ENCODE measurements at places on chromosomes 2 and 18. TPM values are rescaled to one million over a fixed set of nuclear protein-coding genes. Genes with fewer than 3 reads are reported as not detected.

The DSC3 gene
- total RNA-seq = 54.3 TPM

The GAD1 gene
- total RNA-seq = 0.48 TPM

The MEIS1 gene
- total RNA-seq = 37.0 TPM

The DHX57 gene
- total RNA-seq = 17.4 TPM

The FBLN7 gene
- 15.7 TPM for total RNA-seq

The NETO1 gene
- total RNA-seq = 0.32 TPM

The CABLES1 gene
- 22.3 TPM for total RNA-seq

The COL4A4 gene
- 1.6 TPM for total RNA-seq

The MAPRE2 gene
- total RNA-seq = 38.8 TPM

The PROC gene
- not detected for total RNA-seq

The DNER gene
- total RNA-seq = 1.6 TPM

The BCL2 gene
- total RNA-seq = 43.6 TPM

The C1QL2 gene
- total RNA-seq = 0.66 TPM

GRCh38 chr2:48015421-48015820 lies 109.1 kb upstream of the FBXO11 start:
- DNase-seq = no peak

DNA sequence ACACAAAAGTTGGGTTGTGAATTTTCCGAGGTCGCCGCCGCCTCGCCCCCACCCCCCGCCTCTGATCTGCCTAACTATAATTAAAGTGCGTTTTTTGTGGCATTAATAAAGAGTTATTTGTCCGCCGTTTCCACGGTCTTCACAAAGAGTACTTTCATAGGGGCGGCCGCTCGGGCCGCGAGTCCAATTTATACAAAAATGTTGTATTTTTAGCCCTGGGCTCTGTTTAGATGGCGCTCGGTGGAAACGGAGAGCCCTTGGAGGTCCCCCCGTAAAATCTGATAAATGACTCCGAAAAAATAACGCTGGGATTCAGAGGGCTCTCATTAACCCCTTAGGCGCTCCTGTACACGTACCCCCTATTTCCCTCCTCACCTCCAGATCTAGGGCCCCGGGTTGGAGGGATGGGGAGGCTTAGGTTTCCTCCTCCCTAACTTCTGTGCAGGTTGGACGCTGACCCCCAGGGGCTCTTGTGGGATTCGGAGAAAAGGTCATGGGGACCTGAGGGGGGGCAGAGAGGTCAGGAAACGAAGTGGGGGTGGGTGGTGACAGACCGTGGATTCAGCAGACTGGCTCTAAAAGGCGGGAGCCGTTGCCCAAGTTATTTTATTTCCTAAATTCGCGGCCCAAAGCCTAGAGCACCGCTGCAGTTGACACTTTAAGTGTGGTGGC lies 1.9 kb downstream of the CYP26B1 start:
- DNase-seq = peak; percentile 13

DNA sequence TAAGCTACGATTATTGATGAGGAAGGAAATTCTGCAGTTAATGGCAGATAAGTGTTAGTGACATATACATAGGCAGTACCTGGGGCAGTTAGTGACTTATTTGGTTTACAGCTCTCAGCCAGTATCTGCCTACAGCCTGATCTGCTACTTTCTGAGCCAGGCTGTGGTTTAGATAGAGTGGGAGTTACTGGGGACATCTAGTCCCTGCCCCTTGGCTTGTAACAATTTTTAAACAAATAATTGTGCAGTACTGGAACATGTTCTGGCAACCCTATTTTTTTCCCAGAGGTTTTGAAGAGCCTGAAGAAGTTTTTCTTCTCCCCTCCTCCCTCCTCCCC lies 2.3 kb downstream of the KIF5C start:
- DNase-seq = no peak

DNA sequence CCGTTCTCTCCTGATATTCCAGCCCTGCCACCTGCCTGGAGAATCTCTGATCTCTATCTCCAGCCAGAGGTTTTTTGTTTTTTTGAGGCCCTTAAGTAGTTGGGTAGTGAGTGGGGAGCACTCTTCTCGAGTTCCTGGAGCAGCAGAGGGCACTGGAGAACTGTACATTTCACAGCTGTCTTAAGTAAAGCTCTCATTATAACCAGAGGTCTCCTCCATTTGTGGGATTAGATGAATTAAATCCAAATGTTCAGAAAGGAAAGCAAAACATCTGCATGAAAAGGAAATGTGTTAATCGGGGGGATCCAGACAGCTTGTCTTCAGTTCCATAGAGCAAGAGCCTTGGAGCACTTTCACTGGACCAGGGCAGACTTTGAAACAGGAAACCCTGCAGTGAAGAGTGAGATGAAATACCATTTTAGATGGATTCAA lies 32.8 kb downstream of the AOX1 start:
- DNase-seq = no peak

DNA sequence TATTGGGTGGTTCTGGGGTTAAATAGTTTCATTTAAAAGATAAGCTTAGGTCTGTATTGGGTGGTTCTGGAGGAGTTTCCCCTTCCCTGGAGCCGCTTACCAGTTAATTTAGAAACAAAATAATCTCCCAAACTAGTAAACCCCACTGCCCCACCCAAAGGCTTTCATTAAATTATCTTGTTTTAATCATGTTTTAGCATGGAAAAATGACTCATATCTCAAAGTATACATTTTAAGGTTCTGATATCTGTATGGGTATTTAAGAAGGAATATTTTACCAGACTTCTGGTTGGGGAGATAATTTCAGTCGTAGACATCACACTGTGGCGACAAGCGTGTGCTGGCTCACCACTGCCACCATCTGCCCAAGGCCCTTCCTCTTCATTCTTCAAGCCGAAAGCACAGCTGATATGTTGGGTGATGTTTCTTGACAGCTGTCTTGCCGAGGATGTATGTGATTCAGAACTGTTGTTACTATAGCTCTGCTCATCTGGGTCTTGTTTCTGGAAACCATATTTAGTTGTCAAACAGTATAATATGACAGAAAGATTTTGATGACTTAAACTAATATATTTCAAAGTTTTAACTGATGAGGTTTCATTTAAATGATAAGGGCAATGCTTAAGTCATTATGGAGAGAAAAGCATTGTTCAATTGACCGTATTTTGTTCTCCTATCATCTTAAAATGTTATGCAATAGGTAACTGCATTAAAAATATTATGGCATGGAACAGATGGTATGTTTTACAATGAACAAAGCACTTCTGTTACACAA lies 5.1 kb downstream of the FIGLA start:
- DNase-seq = no peak

- DNase-seq = no peak
Measured at GRCh38 chr2:101344137-101344536, 35.6 kb upstream of the RNF149 start.

- no peak for DNase-seq
Measured at GRCh38 chr2:132671151-132671835, 1.3 kb upstream of the LYPD1 start.

DNA sequence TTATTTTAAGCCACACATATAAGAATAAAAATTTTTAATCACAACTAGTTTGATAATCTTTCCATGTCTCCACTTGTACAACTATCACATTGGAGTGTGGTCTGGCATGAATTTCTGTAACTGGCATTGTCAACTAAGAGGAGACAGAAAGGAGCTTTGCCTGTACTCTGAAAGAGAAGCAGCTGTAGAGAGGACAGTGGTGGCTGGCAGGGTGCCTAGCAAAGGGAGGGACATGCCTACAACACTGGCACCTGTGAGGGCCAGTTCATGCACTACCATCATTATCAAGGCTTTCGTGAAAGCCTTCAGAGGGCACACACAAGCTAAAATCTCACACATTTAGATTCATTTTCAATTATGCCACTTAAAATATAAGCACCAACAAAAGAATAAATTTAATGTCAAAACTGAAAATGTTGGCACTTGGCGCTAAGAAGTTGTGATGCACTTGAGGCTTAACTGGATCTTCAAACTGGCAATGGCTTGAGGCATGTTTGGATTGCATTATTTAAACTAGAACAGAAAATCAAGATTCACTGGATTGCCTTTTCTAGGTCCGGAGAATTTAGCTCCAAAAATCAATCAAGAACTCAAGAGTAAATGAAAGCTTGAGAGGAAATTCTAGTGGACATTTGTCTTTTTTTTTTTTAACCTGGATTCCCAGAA lies 238.6 kb downstream of the ZNF385B start:
- no peak for DNase-seq

DNA sequence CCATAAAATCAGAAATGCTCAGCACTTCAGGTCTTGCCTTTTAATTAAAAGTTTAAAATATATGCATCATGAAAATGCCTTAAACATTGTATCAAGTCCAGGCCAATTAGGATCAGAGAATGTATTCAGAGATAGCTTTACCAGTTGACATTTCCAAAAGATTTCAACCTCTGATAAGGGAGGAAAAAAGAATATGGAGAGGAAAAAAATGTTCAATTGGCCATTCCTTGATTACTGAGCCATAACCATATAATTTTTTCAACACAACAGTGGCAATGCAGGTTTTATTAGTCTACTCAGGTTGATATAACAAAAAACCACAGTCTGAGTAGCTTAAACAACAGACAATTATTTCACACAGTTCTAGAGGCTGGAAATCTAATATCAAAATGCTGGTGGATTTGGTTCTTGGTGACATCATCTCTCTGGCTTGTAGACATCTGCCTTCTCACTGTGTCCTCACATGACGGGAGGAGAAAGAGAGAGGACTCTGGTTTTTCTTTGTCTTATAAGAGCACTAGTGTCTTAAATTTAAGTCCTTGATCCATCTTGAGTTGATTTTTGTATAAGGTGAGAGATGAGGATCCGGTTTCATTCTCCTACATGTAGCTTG lies 111.9 kb downstream of the IRS1 start:
- no peak for DNase-seq

- no peak for DNase-seq
Measured at GRCh38 chr2:218419630-218420216, 800 bp downstream of the VIL1 start.

GRCh38 chr2:195662138-195662537 lies 5.1 kb downstream of the SLC39A10 start:
- no peak for DNase-seq

- no peak for DNase-seq
Measured at GRCh38 chr2:220347626-220348025, 720.2 kb downstream of the SLC4A3 start.

- DNase-seq = no peak
Measured at GRCh38 chr2:203533676-203534591, 1.2 kb downstream of the RAPH1 start.

GRCh38 chr2:39736640-39737039 lies 42.4 kb downstream of the THUMPD2 start:
- DNase-seq = peak; percentile 50

- no peak for DNase-seq
Measured at GRCh38 chr18:44884431-44884830, 203.7 kb downstream of the SETBP1 start.

GRCh38 chr2:25085761-25086560 lies 44.1 kb downstream of the EFR3B start:
- no peak for DNase-seq

- DNase-seq = no peak
Measured at GRCh38 chr2:50763776-50764175, 268.2 kb downstream of the NRXN1 start.

GRCh38 chr2:194260185-194260584 lies 1396.8 kb upstream of the SLC39A10 start:
- DNase-seq = no peak

DNA sequence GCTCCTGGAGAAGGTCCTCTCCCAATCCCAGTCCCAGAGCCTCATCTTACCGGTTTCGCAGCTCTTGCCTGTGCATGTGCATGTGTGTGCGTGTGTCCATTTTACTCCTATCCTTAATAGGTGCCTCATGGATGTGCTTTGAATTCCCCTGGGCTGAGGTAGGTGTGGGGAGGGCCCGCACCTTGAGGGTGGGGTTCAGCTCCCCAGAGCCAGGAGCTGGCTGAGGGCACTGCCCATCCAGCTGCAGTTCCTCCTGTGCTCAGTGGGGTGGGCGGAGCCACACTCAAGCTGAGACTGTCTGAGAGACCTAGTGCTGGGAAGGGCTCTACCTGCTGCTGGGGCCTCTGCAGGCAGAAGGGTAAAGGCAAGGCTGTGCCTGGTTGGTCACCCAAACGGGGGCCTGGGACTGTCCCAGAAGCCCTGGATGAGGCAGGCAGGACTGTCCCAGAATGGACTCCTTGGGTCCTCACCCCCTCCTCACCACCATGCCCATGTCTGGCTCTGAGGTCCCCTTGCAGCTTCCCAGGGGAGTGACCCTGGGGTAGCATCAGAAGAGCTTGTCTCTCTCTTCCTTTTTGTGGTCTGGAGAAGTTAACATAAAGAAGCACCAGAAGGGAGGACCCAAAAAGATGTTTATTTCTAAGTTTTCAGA lies 8.9 kb downstream of the GDF7 start:
- no peak for DNase-seq

- DNase-seq = no peak
Measured at GRCh38 chr2:194567661-194568017, 1089.4 kb upstream of the SLC39A10 start.

DNA sequence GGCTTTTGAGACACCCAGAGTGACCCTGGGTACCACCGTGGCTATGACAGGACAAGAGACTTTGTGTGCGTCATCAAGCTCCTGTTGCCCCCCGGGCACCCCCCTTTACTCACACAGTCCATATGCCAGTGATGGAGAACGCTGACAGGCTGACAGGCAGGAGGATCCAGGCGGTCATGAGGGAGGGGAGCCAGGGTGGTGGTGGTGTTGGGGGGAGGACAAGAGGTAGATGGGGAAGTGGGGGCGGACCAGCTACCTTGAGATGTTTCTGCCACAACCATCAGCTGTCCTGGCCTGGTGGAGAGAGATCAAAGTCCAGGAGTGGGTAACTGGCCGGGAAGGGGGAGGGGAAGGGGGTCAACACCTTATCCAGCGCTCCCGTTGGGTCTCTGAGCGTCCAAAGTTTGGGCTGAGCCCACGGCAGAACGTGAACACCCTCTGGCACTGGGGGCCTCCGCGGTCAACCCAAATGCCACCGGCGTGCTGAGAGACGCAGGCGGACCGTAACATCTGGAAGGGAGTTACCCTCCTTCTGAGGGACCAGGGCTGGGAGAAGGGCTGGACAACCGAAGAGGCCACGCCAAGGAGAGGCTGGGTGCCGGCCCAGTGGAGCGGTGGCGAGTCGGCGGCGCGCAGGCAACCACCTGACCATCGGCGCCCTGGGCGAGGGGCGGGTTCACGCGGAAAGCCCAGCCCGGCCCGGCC lies 575 bp downstream of the TMEM150A start:
- peak; percentile 50 for DNase-seq

DNA sequence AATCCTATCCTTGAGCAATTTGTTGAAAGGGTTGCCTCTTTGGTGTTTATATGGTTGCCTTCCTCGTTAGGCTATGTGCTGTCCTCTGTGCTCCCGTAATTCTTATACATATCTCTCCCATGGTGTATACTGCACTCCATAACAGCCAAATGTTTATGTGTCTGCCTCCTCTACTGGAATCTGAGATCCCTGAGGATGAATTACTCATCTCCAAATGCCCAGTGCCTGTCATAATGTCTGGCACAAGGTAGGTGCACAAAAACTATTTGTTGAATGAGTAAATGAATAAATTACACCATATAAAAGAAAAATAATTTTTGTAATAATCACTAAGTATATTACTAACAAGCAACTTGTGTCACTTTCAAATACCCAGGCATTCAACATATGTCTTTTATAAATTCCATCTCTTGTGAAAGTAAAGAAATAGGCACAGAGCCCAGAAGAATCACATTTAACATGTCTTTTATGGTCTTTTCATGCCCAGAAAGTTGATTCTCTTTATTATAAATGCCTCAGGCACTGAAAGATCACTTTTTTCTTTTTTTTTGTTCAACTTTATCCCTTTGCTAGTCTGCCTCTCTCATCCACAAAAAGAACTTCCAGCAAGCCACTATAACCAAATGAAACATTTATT lies 164.9 kb downstream of the CCDC148 start:
- no peak for DNase-seq
